Memory B cell (primary cell): ENCODE measurements at places on chromosomes 5 and 9.

DNA sequence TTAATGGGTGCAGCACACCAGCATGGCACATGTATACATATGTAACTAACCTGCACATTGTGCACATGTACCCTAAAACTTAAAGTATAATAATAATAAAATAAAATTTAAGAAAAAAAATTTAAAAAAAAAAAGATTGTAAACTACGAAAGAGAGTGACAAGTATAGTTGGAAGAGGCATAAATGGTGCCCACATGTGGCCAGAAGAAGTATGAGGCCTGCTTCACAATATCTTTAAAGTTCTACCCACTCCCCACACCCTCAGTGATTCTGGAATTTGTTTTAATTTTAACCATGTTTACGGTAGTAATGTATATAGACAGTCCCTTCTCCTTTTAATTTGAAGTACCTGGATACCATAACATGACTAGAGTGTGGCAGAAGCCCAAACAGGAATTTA lies 172.7 kb downstream of the CHSY3 start:
- peaks cover 2% of the 10 kb centered on the region for H3K27me3 ChIP-seq
- DNase-seq = no peak
- H3K4me1 ChIP-seq = no peaks in the 10 kb centered on the region
- H3K36me3 ChIP-seq = no peaks in the 10 kb centered on the region

- peak overlapping the region; percentile 31 for H3K27ac ChIP-seq
- no peak for DNase-seq
Measured at GRCh38 chr5:109373932-109374331, 35.8 kb downstream of the PJA2 start.

- H3K27ac ChIP-seq = no peak overlapping the region
- DNase-seq = no peak
- H3K4me1 ChIP-seq = no peaks in the 10 kb centered on the region
- H3K27me3 ChIP-seq = peaks cover 1% of the 10 kb centered on the region
Measured at GRCh38 chr5:168793841-168794837, 215.0 kb upstream of the PANK3 start.

DNA sequence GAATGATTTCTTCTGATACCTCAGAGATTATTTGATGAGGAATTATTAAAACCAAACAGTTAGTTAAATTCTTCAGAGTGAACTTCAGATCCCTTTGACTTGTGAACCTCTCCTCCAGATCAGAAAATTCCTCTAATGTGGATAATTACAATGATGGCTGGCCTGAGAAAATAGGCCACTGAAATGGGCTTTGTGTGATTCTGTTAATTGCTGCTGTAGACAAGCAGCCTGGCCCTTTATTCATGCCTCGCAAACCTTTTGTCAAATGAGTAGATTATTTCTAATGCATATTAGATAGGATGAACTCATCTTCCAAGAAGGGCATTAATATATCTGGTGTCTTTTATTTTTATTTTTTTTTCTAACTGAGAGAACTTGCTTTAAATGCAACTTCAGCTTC lies 855.2 kb downstream of the TLE4 start:
- no peak for DNase-seq
- H3K4me3 ChIP-seq = no peak overlapping the region
- peaks cover 4% of the 10 kb centered on the region for H3K36me3 ChIP-seq
- no peak overlapping the region for H3K27ac ChIP-seq

GRCh38 chr9:129008986-129009583 lies 19.0 kb downstream of the SH3GLB2 start:
- no peak overlapping the region for H3K4me3 ChIP-seq
- H3K4me1 ChIP-seq = peaks cover 3% of the 10 kb centered on the region
- DNase-seq = no peak
- no peaks in the 10 kb centered on the region for H3K27me3 ChIP-seq

- H3K27ac ChIP-seq = no peak overlapping the region
- no peak overlapping the region for H3K4me3 ChIP-seq
- no peaks in the 10 kb centered on the region for H3K27me3 ChIP-seq
- DNase-seq = no peak
Measured at GRCh38 chr5:73582285-73583145, 17.0 kb downstream of the UTP15 start.

DNA sequence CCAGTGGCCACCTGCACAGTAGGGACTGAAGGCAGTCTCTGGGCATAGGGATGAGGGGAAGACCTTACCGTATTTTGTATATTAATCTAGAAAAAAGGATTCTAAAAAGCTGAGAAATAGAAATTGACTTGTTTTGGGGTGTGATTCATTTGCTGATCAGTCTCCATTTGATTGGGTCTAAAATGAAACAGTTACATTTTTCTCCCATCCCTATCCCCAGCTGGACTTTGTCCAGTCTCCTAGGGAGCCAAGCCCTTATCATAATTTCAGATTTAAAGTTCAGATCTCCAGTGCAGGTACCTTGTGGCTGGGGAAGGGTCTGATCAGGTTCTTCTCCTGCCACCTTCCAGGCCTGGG lies 240.8 kb downstream of the FANCC start:
- no peaks in the 10 kb centered on the region for H3K4me1 ChIP-seq
- peaks cover 5% of the 10 kb centered on the region for H3K36me3 ChIP-seq
- no peak overlapping the region for H3K4me3 ChIP-seq
- H3K27me3 ChIP-seq = no peaks in the 10 kb centered on the region
- no peak for DNase-seq
- H3K27ac ChIP-seq = no peak overlapping the region

DNA sequence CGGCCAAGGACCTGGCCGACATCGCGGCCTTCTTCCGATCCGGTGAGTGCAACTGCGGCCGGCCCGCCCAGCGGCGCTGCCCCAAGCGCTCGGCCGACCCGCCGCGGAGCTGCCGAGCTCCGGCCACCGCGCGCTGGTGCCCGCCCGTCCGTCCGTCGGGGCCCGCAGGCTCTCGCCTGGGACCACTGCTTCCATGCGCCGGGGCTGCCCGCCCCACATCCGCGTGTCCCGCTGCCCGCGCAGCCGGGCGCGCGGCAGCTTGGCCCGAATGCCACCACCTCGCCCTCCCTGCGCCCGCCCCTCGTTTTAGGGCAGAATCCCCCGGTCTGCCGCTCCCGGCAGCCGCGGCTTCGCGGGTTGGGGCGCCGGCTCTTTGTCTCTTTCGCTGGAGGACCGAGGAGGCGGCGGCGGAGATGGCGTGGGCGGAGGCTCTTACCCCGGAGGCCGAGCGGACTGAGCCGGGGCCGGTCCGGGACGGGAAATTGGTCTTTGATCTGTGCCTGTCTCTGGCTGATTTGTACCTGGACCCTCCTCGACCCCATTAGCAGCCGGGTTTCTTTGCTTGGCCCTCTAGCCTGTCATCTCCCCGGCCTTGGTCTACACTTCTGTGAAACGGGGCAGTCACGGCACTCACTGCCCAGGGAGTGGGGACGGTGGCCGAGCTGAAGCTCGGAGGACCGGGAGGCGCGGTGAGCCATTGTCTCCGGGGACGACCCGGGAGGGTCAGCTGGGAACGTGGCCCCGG lies 871 bp downstream of the TRIO start:
- H3K4me3 ChIP-seq = peak overlapping the region; percentile 93
- peaks cover 23% of the 10 kb centered on the region for H3K4me1 ChIP-seq
- H3K27me3 ChIP-seq = no peaks in the 10 kb centered on the region
- peak; percentile 45 for DNase-seq

GRCh38 chr5:169354263-169354662 lies 53.3 kb upstream of the SLIT3 start:
- no peaks in the 10 kb centered on the region for H3K36me3 ChIP-seq
- H3K27ac ChIP-seq = no peak overlapping the region
- no peak overlapping the region for H3K4me3 ChIP-seq
- no peak for DNase-seq
- peaks cover 3% of the 10 kb centered on the region for H3K27me3 ChIP-seq
